Activated CD8-positive, alpha-beta T cell treated with anti-CD3 and anti-CD28 coated beads, Interleukin-2, amount 10 ng/mL, durations not matched to agents 7 days and 5 days (primary cell): ENCODE measurements at places on chromosomes 6 and 20.

GRCh38 chr6:113112086-113112485 is 745.1 kb upstream of the MARCKS start:
- DNase-seq: no peak

DNA sequence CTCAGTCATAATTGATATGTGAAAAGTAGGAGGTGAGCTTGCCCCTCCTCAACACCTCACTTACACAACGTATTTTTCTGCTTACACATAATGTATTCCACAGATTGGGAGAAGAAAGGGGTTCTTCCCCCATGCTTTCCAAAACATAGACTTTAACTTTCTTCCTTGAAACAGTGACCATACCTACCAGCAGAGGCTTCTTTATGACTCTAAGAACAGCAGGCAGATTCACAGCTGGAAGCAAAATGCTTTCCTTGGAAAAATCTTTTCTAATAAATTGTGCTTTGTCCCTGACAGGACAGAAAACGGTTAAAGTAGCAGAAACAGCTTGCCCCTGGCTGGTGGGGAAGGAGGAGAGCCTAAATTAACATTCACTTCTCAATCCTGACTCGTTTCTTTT is 629.1 kb upstream of the IMPG1 start:
- DNase-seq: no peak

DNA sequence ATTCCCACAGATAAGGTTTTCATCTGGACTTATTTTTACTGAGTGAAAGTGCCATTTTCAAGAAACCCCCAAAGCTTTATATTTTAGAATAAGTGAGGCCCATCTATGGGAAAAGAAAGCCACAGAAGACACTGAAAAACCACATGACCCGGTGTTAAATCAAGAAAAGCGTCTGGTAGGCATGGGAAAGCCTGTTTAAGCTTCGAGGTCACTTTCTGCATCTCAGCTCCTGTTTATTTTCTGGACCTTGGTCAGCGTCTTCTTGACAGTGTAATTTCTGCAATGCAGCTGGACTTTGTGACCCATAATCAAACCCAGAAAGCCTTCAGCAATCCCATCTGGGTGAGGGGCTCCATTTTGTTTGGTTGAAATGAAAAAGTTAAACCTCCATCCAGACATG is 59.6 kb upstream of the NEDD9 start:
- no peak for DNase-seq

DNA sequence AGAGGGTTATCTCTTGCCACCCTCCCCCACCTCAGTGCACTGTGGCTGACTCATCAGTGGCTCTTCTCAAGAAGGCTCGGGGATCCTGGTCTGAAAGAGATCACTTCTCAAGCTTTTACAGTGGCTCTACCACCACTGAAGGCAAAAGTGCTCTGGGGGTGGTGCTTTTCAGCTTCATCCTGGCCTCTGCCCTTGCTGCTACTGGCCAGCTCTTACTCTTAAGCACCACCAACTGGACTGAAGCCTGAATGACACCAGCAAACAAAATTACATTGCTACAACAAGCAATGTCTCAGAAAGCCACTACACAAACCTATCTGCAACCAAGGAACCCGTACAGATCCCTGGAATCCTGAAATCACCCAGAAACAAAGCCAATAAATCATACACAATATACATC is 402.1 kb downstream of the EPHA7 start:
- DNase-seq: no peak

- no peak for DNase-seq
Measured at GRCh38 chr6:87586371-87587077, 3.3 kb downstream of the RARS2 start.

GRCh38 chr20:6490849-6491248 is 276.6 kb upstream of the BMP2 start:
- no peak for DNase-seq

DNA sequence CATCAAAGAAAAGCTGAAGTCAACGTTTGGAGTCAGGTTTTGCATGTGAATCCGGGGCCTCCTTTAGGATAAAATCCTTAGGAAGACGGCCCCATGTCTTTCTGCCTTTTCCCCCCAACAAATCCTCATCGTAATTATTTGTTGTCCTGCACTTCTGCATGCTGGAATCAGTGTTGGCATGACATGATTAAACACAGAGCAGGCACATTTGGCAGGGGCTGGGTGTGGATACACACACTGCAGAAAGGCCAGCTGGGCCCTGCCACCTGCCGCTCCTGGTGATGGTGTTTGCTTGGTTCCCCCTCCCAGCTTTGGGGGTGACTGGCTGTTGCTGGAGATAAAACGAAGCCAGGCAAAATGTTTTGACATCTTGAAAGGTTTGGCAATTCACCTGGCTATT is 46.3 kb upstream of the FOXA2 start:
- DNase-seq: no peak
